T-helper 2 cell (primary cell): ENCODE measurements at places on chromosomes 1 and 21.

GRCh38 chr1:167488786-167489185, 29.5 kb downstream of the CD247 start:
- no peak for DNase-seq

- DNase-seq: no peak
Measured at GRCh38 chr1:60753036-60753900, 329.1 kb upstream of the NFIA start.

DNA sequence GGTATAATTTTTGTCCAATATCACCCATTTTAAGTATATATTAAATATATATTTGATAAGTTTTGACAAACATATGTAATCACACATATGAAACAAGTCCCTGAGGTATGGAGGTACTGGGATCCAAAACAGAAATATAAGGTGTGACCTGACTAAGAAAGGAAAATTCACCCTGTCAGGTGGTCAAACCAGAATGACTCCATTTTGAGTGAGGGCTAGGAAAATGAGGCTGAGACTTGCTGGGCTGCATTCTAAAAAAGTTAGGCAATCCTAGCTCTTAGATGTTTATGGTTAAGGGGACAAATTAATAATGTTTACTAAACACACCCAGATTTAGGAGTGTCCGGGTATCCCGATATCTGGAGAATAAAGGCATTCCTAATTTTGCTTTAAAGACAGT, 11.6 kb upstream of the SLC19A2 start:
- DNase-seq: no peak

DNA sequence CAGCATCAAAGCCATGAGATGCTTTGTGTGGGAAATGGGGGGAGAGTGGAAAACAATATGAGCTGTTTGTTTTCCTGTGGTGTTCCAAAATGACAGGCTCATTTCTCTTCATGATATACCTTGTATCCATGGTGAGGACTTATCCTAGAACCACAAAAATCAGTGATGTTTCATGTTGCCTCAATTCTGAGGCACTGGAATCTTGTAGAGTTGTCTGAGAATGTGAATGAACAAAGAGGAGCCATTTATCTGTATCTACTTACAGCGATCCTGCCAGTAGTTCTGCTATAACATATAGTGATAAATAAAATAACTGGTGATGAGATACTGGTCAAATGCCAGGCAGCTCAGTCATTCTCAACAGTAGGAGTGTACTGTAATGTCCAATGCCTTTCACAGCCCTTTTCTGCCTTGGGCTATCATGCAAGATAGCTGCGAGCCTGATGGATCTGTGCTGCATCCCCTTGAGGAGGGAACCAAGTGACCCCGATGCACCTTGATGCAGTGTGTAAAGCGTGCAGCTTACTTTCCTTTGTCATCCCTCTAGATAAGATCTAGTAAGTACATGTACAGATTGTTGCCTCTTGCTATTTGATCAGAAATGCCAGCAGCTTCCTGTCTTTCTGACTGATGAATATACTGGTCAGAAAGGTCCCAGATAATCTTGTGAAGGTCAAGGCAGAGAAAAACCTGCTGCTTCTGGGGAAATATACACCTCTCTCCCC, 52.8 kb downstream of the SLC44A3 start:
- DNase-seq: no peak

GRCh38 chr1:24803987-24804530, 58.8 kb downstream of the CLIC4 start:
- no peak for DNase-seq

- DNase-seq: no peak
Measured at GRCh38 chr1:68111519-68112436, 61.4 kb upstream of the DIRAS3 start.

DNA sequence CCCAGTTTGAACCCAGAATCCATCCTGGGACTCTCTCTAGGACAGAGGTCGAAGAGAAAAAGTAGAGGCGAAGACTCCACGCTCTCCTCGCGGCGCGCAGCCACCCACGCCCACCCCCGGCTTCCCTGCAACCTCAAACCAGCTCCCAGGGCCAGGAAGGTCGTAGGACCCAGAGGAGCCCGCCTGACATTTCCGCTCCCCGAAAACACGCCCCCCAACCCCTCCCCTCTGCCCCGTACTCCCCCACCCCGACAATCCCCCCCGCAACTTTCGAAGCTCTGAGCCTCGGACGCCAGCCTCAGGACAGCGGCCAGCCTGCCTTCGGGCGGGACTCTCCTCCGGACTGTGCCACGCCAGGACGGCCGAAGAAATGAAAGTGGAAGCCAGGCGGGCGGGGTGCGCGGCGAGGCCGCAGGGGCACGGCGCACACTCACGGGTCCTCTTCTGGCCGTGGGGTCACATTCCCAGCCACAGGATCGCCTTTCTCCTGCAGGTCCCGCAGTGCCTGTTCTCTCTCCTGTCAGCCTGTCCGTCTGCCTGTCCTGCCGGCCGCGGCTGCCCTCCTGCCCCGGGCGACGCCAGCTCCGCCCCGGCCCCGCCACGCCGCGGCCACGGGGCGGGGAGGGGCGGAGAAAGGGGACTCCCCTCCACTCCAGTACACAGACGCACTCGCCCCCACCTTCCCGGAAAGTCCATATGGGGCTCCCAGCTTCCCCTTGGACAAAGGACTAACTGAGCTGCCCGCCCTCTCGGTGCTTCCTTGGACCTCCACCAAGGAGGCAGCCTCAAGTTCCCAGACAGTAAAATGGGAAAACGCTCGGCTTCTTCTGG, at the start of gene MOB3C:
TSS of gene MOB3C (minus strand) at position 535 of the 831 bp plus-strand sequence. CDS start 3,490 bp downstream, outside the sequence.
- peak; percentile 41 for DNase-seq

- no peak for DNase-seq
Measured at GRCh38 chr1:205926213-205926612, 17.0 kb downstream of the SLC26A9 start.

DNA sequence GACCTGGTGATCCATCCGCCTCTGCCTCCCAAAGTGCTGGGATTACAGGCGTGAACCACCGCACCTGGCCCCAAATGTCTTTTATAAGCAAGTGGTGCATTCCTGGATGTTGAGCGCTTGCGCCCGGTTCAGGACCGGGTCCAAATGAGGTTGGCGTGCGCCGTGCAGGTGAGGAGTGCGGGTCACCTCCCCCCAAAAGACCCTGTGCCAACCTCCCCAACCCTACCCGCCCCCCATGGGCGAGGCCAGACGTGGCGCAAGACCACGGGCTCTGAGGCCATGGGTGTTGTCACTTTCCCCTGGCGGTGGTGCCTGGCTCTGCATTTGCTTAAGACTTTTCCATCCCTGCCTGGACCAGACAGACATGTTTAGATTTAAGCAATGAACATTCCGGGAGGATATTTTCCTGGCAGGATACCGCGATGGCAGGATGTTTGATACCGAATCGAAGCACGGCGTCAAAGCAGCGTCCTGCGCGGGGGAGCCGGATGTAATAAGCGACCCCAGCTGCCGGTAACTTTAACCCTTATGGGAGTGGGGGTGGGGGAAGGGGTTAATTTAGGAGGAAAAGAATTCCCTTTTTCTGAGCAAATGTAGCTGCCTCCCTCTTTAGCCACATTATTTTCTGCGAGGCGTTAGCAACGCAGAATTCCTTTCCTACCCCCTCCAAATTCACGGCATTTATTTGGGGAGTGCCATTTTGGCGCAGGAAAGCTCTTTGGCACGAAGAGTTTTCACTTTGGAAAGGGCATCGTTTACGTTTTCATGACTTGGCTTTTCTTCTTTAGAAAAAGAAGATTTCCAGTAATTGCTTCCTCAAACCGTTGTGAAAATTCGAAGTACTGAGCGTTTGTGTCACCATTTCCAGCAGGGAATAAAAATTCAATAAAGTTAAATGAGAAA, 27.8 kb upstream of the RNF187 start:
- no peak for DNase-seq

DNA sequence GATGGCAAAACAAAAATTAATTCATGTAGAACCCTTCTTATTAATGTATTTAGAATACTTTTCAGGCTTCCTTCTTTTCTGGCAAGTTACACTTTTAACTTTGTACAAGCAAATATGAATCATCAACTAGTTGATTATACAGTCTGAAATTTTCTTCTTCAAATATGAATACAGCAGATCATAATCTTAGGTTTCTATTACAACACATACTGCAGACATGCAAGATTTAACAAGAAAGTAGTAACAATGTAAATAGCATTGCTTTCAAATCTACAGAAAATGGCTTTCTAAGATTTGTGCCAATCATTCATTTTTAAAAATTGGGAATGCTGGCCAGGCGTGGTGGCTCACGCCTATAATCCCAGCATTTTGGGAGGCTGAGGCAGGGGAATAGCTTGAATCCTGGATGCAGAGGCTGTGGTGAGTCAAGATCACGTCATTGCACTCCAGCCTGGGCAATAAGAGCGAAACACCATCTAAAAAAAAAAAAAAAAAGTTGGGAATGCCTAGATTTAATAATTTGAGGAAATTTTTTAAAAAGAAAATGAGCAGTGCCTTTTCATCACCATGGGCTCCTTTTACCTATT, 68.4 kb upstream of the DPYD start:
- no peak for DNase-seq

- no peak for DNase-seq
Measured at GRCh38 chr1:21341022-21341421, 50.8 kb upstream of the ECE1 start.
